ENCODE measurements at places on chromosomes 11 and 22.

GRCh38 chr22:49566693-49567092 lies 261.0 kb downstream of the BRD1 start:
- DNase-seq: no peak

DNA sequence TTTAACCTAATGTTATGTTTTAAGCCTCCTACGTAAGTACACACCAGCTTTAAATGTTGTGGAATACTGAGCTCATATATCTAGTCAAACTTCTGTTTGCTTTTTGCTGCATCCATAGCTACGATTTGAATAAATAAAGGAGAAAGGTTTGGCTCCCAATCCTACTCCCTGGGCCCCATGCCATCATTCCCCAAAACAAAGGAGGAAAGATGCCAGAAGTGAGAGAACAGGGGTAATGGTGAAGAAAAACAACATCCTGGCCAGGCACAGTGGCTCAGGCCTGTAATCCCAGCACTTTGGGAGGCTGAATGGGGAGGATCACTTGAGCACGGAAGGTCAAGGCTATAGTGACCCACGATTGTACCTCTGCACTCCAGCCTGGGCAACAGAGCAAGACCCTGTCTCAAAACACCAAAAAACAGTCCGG lies 26.5 kb downstream of the SCGB1A1 start:
- DNase-seq: no peak

DNA sequence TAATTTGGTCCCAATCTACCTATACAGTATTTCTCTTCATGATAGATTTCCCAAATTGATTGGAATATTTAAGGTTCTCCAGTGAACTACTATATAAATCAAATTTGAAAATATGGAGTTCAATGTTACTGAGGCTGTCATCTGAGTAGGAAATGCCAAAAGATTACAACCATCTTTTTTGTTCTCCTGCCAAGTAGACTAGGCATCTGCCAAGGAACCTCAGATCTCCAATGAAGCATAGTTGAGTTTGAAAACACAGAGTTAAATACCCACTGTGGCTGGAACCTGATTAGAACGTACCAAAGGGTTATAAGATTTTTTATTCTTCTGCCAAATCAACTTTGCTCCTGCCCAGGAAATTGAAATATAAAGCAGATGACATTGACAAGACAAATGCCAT lies 330.9 kb downstream of the CNTN5 start:
- DNase-seq: no peak

GRCh38 chr22:41003066-41003465 lies 51.9 kb downstream of the RBX1 start:
- DNase-seq: no peak

GRCh38 chr11:17978553-17979287 lies 34.1 kb downstream of the SERGEF start:
- no peak for DNase-seq

- DNase-seq: no peak
These were observed 67.2 kb downstream of the PRCP start for GRCh38 chr11:82832983-82833382.

DNA sequence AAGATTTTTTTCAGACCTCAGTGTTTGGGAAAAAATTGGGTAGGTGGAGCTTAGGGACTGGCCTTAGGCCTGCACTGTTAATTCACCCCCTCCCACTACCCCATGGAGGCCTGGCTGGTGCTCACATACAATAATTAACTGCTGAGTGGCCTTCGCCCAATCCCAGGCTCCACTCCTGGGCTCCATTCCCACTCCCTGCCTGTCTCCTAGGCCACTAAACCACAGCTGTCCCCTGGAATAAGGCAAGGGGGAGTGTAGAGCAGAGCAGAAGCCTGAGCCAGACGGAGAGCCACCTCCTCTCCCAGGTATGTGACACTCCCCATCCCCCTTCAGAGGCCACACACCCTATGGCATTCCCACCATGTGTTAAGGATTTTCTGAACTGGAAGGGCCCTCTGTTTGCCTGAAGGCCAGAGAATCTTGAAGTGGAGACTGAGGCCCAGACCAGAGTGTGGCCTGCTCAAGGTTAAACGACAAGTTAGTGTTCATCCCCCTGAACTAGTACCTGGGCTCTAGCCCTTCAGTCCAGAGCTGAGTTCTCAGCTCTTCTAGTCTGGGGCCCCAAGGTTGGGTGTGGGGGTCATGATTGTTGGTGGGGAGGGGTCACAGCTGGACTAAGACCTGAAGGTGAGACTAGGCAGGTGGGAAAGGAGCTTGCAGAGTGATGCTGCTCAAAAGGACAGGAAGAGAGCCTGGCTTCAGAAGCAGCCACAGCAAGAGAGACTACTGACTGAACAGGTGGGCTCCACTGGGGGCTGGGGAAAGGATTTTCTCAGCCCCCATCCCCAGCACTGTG lies 2.3 kb upstream of the FOLR1 start:
- no peak for DNase-seq

GRCh38 chr22:20147237-20147988 lies 3.4 kb downstream of the CCDC188 start:
- no peak for DNase-seq

DNA sequence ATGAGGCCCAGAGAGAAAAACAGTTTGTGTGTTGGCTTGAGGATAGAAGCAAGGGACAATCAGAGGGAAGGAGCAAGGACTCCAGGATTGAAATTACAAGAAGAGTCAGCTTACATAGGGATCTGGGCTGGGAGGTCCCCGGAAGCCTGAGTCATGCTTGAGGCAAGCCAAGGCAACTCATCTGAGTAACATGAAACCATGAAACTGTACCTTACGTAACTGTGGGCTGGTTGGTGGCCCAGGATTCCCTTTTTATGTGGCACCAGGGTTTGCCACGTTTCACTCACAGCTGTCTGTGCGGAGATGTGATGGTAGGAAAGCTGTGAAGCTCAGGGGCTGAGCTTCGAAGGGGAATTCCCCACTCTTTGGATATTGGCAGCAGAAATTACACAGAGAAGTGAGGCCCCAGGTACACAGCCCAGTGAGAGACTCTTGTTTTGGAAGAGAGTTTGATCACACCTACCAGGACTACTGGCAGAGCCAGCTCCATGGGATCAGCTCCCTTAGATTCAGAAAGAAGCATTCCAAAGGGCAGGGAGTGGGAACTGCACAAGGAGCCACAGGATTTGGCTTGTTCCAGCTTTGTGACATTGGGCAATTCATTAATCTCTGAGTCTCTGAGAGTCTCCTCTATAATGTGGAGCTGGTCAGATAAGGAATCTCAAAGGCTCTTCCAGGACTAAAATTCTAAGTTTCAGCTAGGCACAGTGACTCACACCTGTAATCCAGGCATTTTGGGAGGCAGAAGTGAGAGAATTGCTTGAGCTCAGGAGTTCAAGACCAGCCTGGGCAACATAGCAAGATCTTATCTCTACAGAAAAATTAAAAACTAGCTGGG lies 7.8 kb downstream of the SLC5A1 start:
- peak; percentile 40 for DNase-seq

GRCh38 chr11:67632982-67633755 lies 3.4 kb upstream of the NUDT8 start:
- DNase-seq: no peak

- DNase-seq: no peak
These were observed 40.4 kb upstream of the AMPD3 start for GRCh38 chr11:10414659-10415058.

DNA sequence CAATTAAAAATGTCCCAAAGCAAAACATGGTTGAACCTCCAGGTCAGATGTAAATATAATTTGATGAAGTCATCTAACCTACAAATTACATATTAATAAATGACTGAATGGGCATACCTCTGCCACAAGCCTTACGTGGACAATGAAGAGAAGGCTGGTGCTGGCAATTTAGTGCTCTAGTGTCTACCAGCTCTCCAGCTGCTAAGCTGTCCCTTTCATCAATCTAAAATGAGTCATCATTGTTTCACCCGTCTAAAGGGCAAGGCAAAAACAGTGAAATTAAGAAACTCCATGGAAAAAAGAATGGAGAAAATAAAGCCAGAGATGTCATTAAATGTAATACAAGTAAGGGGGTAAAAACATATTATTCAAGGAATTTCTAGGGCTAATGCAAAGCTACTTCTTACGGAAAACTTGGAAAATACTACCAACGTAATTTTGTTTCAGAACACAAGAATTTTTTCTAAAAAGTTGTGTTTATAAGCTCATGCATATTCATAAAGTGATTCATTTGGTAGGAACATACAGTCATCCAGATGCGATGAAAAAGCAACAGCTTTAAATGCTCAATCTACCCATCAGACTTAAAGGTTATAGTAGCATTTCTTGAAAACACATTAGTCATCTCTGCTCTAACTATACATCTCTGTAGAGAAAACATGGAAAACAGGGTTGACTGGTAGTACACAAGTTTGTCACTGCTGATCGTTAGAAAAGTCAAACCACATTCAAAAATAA lies 71.5 kb downstream of the SIK3 start:
- no peak for DNase-seq

DNA sequence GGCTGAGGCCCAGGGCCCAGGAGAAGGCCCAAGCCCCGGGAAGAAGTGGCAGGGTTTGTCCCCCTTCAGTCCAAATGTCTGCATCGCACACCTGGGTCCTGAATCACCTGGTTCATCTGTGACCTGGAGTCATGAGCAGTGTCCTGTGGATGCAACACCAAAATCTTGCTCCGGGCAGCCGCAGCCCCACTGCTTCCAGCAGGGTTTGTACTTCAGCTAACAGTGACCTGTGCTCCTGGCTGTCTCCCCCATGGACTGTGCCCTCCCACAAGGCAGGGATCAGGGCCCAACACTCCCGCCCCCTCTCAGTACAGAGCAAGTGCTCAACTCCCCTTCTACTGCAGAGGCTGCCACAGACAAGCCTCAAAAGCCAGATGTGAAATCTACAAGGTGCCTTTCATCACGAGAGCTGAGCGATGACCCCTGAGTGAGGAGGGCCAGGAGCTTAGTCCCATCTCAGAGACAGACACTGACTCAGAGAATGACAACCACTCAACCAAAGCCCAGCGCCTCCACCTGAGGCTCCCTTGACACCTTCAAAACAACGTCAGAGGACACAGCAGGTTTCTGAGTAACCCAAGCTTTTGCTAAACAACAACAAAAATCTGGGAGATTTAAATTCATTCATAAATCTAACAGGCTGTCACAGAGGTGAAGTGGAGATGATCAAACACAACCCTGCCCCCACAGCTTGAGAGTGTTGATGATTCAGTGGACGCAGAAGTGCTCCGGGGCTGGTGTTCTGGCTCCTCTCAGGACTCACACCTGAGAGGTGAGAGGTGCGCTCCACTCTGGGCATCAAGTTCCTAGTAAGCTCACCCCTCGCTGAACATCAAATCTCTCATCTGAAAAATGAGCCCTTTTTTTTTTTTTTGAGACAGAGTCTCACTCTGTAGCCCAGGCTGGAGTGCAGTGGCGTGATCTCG lies 3.4 kb downstream of the KIAA0930 start:
- no peak for DNase-seq

GRCh38 chr11:94924612-94925011 lies 48.7 kb downstream of the CWC15 start:
- DNase-seq: no peak

GRCh38 chr11:2390725-2391151 lies 9.8 kb upstream of the TSSC4 start:
- no peak for DNase-seq

DNA sequence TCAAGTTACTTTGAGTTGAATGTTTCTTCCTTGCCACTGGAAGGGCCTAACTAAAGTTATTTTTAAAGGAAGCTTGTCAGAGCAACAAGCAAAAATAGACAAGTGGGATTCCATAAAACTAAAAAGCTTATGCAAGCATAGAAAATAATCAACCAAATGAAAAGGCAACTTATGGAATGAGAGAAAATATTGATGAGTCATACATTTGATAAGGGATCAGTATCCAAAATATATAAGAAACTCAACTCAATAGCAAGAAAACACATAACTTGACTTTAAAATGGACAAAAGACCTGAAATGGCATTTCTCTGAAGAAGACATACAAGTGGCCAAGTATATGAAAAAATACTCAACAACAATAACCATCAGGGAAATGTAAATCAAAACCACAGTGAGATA lies 264.5 kb upstream of the UBASH3B start:
- no peak for DNase-seq

GRCh38 chr11:129888451-129888850 lies 6.9 kb downstream of the NFRKB start:
- peak; percentile 15 for DNase-seq

GRCh38 chr11:5603326-5603725 lies 6.9 kb downstream of the TRIM6 start:
- DNase-seq: no peak

DNA sequence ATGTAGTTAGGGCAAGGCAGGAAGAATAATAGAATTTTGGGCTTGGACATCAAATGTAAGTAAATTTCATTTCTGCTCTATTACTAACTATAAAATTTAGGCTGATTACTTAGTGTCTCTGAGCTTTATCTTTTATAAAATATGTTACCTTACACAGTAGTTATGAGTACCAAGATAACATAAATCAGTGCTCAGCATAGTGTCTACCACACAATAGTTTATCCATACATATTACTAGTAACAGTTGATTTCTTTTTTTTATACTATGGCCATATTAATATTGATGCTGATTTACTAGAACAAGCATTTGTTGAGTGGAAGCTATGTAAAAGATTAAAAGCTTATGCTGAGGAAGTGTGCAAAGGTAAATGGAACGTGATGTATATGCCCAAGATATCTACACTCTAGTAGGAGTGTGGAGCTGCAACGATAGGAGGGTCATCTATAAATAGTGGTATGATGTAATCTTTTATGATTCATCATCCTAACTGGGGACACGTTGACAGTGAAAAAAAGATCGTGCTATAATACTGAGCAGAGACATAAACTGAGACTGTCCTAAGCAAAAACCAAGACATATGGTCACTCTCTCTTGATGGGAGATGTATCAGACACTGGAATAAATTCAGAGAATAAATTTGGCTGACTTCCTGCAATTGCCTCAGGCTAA lies 8.7 kb upstream of the SLC5A12 start:
- no peak for DNase-seq

DNA sequence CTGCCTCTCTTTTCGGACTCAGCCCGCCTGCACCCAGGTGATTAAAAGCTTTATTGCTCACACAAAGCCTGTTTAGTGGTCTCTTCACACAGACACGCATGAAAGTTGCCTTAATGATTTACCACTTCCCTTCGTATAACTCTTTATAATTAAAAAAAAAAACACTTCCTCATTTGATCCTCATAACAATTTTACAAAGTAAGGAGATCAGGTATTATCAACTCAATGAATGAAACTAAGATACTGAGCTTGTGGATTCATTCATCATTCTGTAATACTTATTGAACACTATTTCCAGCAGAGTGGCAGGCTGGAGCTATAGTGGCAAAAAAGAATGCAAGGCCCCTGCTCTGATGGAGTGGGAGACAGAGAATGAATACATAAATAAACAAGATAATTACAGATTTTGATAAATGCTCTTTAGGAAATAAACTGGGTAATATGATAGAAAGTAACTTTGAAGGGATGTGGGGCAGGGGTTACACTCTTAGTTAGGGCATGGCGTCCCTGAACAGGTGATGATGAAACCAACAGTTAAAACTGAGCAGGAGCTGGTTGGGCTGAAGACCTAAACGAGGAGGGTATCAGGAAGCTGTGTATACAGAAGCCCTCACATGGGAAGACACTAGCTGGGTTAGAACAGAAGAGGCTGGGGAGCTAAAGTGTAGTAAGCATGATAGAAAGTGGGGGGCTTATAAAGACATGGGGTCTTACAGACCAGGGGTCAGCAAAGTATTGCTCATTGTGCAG lies 5.4 kb upstream of the CRTAM start:
- no peak for DNase-seq
